ENCODE measurements at places on chromosomes 1 and 21. TPM values are rescaled to one million over a fixed set of nuclear protein-coding genes. Genes with fewer than 3 reads are reported as not detected.

DR1 gene
- total RNA-seq = 32.3 TPM

MCOLN3 gene
- total RNA-seq = 3.6 TPM

TMPRSS15 gene
- not detected for total RNA-seq

PSMB2 gene
- total RNA-seq = 120 TPM

CYP2J2 gene
- total RNA-seq = 0.06 TPM

LGR6 gene
- 0.74 TPM for total RNA-seq

CLDN8 gene
- not detected for total RNA-seq

CNIH3 gene
- total RNA-seq = 0.57 TPM

KMO gene
- total RNA-seq = 0.90 TPM

SPATA21 gene
- total RNA-seq = not detected

AXDND1 gene
- total RNA-seq = 0.29 TPM

CAP1 gene
- 217 TPM for total RNA-seq

TNFRSF14 gene
- 0.25 TPM for total RNA-seq

LCE1C gene
- total RNA-seq = not detected

CD34 gene
- 0.17 TPM for total RNA-seq

CRP gene
- not detected for total RNA-seq

MYCBP gene
- 24.0 TPM for total RNA-seq

VAV3 gene
- 1.3 TPM for total RNA-seq

HMGCS2 gene
- not detected for total RNA-seq

ITLN2 gene
- not detected for total RNA-seq

Measured in A549 treated with RU486 at 1 μM for 4 hours (cell line).